NCI-H748 treated with DMSO at 0.1 percent for 48 hours (cell line): ENCODE measurements at places on chromosomes 4 and X.

- DNase-seq, result no peak
These were observed 216.3 kb upstream of the LEF1 start for GRCh38 chr4:108385076-108385475.

DNA sequence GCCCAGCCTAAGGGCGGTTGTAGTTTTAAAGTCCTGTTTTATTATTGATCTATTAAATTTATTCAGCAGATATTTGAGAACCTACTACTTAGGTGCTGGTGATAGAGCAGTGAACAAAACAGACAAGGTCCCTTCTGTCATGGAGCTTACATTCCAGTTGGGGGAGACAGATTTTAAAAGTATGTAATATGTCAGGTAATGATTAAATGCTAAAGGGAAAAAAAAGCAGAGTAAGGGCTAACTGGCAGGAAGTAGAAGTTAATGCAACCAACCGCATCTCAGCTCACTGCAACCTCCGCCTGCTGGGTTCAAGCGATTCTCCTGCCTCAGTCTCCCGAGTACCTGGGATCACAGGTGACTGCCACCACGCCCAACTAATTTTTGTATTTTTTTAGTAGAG lies 7.8 kb upstream of the MCUB start:
- no peak for DNase-seq

DNA sequence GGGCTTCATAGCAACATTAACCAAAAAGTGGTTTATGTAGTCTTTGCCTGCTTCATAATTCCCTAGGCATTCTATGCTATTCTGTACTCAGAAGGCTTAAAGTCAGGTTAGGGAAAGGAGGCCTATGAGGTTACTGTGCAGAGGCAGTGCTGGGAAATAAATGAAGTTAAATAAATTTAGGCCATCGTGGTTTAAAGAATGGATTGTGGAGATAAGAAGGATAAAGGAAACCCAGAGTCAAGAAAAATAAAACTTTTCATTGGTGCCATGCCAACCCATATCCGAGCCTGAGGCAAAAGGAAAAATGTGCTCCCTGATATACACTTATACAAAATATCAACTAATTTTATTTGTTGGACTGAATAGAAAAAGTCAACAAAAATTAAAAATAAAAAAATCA lies 70.2 kb downstream of the AR start:
- DNase-seq, result no peak

DNA sequence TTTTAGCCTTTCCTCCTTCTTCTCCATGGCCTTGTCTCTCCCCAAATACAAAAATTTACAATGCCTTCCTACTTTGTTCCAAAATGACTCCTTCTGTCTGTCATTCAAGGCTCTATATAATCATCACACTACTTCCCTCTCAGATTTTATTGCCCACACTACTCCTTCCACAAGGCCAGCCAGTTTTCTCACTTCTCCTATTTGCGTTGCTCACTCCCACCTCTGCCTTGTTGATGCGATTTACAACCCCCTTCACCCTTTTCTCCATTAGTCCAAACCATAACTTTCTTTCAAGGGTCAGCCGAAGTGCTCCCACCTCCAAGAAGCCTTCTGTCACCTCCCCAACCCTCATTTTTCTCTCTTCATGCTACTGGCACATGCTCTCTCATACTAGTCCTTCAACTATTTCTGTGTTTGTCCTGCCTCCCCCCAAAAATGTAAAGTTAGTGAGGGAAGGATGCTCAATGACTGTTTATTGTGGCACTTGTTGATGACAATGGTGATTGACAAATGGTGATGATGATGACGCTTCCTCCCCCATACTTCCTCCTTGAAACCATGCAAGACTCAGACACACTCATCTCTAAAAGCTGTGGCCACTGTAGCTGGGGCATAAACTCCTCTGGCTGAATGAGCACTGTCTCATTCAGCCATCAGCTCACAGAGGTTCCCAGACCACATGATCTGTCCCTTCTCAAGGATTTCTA lies 2.7 kb upstream of the XKRX start:
- no peak for DNase-seq

DNA sequence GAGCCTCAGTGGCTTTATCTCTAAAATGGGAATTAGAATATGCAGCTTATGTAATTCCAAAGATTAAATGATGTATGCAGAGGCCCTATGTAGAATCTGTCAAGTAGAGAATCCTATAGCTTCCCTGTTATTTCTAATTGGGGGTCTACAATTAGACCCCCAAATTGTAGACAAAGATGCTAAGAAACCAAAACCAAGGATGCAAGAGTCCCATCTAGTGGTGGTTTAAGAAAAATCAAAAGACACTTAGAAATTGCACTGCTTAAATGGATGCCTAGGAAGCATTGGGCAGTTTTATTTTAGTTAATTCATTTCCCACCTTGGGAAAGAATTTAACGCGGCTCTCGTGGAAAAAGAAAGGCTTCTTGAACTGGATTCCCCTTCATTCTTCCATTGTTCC lies 115.2 kb downstream of the GABRA2 start:
- DNase-seq, result no peak

GRCh38 chrX:31333165-31333831 lies 261.5 kb upstream of the FTHL17 start:
- no peak for DNase-seq

- no peak for DNase-seq
These were observed 231.9 kb downstream of the STPG2 start for GRCh38 chr4:97911236-97911906.

DNA sequence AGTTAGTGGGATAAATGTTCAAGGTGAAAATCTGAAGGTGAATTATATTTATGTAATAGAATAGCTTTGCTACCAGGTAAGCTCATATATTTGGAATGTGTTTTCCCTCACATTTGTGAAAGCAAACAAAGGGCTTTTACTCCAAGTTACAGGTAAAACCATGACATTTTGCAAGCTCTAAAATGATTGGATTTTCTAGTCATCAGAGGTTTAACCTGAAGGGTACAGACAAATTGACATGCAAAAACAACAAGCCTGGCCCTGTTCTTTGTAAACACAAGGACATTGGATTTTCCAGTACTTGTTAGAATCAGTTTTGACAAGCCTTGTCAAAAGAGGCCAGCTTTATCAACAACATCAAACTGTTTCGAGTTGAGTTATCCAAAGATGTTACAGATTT lies 51.7 kb downstream of the ZFX start:
- no peak for DNase-seq

- DNase-seq, result no peak
These were observed 149.3 kb upstream of the EOLA2 start for GRCh38 chrX:150087612-150088011.

DNA sequence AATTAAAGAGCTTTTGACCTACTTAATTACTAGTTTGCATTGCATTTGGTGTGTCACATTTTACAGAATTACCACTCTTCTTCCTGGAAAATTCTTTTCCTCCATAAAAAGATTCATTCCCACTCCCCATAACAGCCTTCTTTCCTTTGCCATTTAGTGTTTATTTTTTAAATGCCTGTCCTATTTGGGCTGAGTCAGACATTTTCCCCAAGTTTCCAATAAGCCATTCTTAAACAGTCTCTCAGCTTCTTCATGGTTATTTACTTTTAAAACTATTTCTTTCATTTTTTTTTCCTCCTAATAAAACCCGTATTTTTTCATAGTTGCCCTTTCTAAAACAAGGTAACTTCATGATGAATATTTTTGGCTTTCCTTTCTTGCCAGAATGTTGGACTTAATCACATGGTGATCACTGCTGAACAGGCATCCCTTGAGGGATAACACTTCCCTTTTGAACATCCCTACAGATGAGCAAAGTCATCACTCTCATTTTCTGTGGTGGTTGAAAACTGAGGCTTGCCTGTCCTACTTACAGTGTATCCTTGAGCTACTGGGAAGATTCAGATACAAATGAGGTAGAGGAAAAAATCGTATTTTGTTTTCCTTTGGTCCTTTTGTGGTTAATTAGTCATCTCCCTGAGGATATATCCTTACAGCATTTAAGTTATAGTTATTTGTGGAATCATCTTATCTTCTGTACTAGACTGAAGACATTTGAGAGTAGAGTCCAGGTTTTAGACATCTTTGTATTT lies 520.5 kb upstream of the NR3C2 start:
- no peak for DNase-seq

GRCh38 chrX:12802741-12803140 lies 11.5 kb downstream of the PRPS2 start:
- no peak for DNase-seq

- DNase-seq, result no peak
These were observed 241.3 kb downstream of the C4orf33 start for GRCh38 chr4:129337228-129337620.

DNA sequence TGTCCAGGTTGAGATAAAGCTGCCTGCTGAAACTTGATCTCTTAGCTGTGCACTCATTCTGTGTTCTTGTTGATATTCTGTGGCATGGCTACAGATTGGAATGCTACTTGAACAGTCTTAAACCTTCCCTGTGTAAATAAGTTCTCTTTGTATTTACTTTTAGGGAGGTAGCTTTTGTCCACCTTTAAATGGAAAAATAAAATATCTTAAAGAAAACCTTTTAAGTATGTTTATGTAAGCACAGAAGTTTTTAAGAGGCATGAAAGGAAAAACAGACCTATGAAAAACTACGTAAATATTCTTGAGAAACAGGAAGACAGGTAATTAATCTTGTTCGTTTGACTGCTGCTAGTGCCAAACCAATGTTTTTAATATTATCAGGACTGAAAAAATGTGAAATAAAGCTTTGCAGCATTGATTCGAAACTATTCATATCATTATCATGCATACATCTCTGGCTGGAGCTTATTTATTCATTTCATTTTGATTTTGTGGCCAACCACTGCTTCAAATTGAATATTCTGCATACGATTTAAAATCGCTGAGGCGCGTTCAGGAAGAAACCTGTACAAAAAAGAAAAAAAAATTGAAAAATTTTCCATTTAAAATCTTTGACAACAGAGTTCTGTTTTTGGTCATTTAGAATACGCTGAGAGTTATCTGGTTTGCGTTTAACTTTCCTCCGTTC lies 17.8 kb downstream of the HSD17B13 start:
- DNase-seq, result no peak

DNA sequence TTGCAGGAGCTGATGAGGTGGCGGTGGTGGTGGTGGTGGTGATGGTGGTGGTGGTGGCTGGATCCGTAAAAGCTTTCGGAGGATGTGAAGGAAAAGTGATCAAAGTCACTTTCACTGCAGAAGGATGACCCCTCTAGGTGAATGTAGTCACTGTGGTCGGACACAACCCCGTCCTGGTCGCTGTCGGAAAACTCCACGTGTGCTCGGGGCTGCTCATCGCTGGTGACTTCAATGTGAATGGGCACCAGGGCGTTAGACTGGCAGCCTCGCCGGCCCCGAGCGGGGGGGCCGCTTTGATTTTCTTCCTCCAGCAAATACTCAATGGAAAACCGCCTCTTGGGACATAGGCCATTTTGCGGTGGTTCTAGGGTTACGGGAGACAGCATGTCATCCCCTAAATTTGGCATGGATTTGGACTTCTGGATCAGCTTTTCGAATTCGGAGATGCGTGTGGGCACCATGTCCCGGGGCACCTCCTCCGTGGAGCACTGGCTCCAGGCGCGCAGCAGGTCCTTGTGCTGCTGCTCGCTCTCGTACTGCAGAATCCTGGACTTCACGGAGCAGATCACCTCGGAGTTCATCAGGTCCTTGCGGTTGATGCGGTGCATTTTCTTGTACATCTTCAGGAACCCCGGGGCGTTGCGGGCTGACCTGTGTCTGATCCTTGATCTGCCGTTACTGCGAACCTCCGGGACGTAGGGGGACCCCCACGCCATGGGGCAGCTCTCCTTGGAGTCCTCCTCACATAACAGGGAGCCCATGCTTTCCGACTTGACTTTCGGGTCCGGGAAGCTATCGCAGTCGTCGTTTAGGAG lies 88.3 kb upstream of the PDLIM3 start:
- DNase-seq, result no peak

- DNase-seq, result no peak
These were observed 11.1 kb downstream of the PACRGL start for GRCh38 chr4:20711335-20711734.

- DNase-seq, result no peak
These were observed 10.8 kb upstream of the KLKB1 start for GRCh38 chr4:186216465-186217024.

DNA sequence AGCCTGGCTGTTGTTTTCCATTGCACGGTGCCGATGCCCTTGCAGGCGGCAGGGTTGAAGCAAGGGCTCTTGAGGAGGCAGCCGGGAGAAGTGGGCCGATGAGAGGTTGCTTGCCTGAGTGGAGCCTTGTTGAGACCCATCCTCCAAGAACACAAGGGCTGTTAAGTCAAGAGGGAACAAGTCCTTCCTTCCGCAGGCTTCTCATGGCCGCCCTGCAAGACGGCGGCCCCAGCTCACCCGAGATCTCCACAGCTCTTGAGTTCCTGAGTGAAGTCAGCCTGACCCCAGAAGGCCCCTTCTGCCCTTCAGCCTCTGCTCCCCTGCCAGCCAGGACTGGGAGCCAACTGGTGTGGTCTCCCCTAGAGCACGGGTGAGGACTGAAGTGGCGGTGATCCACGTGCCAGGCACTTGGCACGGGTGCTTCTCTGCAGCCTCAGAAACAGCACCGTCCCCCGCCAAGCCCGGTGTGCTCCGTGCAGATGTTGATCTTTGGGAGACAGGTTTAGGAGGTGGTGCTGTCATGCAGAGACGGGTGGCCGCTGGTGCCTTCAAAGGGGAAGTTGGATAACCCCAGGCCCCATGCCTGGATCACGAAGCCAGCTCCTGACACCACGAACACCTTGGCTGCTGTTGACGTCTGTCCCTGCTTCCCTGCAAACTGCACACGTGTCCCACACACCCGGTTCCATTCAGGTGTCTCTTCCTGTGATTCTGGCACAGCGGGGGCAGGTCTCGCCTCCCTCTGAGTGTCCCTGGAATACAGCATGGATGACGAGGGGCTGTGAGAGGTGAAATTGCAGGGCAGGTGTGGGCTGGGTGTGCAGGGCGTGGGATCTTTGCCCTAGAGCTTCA lies 164.4 kb upstream of the PSAPL1 start:
- no peak for DNase-seq
